ENCODE measurements at places on chromosomes 5 and 9. TPM values are rescaled to one million over a fixed set of nuclear protein-coding genes. Genes with fewer than 3 reads are reported as not detected.
A peak's percentile ranks its signal among the peaks of the same experiment; 100 is the strongest.

PGM5 gene
- not detected for total RNA-seq

- no peak for DNase-seq
- no peak overlapping the region for H3K27ac ChIP-seq
- no peaks in the 10 kb centered on the region for H3K36me3 ChIP-seq
- H3K4me3 ChIP-seq, result no peak overlapping the region
- H3K27me3 ChIP-seq, result no peaks in the 10 kb centered on the region
These were observed 40.1 kb upstream of the SUB1 start for GRCh38 chr5:32545102-32545800.

DNA sequence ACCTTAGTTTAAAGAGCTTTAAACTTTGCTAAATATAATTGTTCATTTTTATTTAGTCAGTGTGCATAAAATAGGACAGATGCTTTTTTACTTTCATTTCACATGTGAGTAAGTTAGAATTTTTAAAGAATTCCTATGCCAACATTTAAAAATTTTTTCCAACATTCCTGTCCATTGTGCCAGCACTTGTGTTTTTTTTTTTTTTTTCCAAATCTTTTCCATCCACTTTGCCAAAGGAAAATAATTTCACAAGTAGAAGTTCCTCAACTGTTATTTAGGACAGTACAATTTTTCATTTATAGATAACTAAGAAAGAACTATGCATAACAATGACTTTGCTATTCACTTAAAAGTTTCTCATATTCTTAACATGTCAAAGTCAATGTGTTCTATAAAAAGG is 189.5 kb downstream of the ADAMTS6 start:
- no peak overlapping the region for H3K27ac ChIP-seq
- H3K36me3 ChIP-seq, result no peaks in the 10 kb centered on the region
- no peak overlapping the region for H3K4me3 ChIP-seq
- no peaks in the 10 kb centered on the region for H3K27me3 ChIP-seq
- DNase-seq, result no peak
- no peaks in the 10 kb centered on the region for H3K4me1 ChIP-seq

GRCh38 chr5:42949348-42950115 is 90.6 kb downstream of the ANXA2R start:
- H3K27me3 ChIP-seq, result no peaks in the 10 kb centered on the region
- DNase-seq, result no peak
- peaks cover 21% of the 10 kb centered on the region for H3K36me3 ChIP-seq
- no peak overlapping the region for H3K27ac ChIP-seq

GRCh38 chr5:10534561-10535530 is 29.0 kb upstream of the ANKRD33B start:
- no peaks in the 10 kb centered on the region for H3K36me3 ChIP-seq
- no peak overlapping the region for H3K27ac ChIP-seq
- H3K4me1 ChIP-seq, result no peaks in the 10 kb centered on the region
- DNase-seq, result no peak
- H3K27me3 ChIP-seq, result no peaks in the 10 kb centered on the region

GRCh38 chr5:77210091-77210963 is at the start of gene PDE8B:
Gene PDE8B (plus strand): TSS chr5:77210680. CDS start chr5:77210926, 246 bp downstream.
- H3K4me1 ChIP-seq, result no peaks in the 10 kb centered on the region
- DNase-seq, result peak; percentile 45
- H3K27ac ChIP-seq, result no peak within 1 kb of the TSS
- peak within 1 kb of the TSS; percentile 87 for H3K4me3 ChIP-seq
- H3K27me3 ChIP-seq, result peaks cover 34% of the 10 kb centered on the region

- no peak overlapping the region for H3K4me3 ChIP-seq
- no peak overlapping the region for H3K27ac ChIP-seq
- no peaks in the 10 kb centered on the region for H3K36me3 ChIP-seq
- H3K4me1 ChIP-seq, result peaks cover 7% of the 10 kb centered on the region
- DNase-seq, result no peak
- H3K27me3 ChIP-seq, result no peaks in the 10 kb centered on the region
These were observed 1.3 kb downstream of the OR13J1 start for GRCh38 chr9:35868933-35869332.

- H3K27ac ChIP-seq, result no peak overlapping the region
- H3K27me3 ChIP-seq, result peaks cover 8% of the 10 kb centered on the region
- H3K36me3 ChIP-seq, result no peaks in the 10 kb centered on the region
- DNase-seq, result no peak
- H3K4me1 ChIP-seq, result peaks cover 2% of the 10 kb centered on the region
- H3K4me3 ChIP-seq, result no peak overlapping the region
These were observed 3.9 kb downstream of the LPAR1 start for GRCh38 chr9:111034170-111034897.

DNA sequence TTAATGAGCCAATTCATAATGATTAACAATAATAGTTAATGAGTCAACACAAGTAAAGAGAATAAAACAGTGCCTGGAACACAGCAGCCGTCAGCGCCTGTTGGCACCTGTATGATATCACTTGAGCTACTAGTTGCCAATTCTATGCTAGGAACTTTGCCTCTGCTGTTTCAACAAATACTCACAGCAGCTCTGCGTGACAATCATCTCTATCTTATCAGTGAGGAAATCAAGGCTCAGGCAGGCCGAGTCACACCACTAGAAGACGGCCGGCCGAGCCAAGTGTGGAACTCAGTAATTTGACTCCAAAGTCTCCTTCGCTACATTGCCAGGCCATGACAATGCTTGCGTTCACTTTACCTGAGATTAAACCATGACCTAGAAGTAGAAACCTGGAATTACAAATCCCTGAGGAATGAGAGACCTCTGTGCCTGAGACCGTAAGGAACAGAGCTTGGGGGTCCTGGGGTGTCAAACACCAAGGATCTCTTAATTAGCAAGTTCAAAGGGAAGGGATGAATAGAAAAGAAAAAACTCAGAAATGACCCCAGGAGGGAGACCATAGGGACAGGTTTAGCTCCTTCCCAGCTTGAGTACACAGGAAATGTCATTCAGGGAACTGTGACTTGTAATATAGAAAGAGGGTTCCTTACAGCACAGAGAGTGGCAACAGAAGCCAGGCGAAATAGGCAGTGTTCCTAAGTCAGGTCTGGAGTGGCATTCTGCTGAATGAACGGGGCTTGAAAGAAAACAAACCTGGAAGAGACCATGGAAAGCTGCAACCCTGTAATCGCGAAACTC is 109.1 kb downstream of the SUSD1 start:
- H3K4me3 ChIP-seq, result no peak overlapping the region
- H3K4me1 ChIP-seq, result no peaks in the 10 kb centered on the region
- H3K27me3 ChIP-seq, result no peaks in the 10 kb centered on the region
- peak; percentile 51 for DNase-seq
- H3K27ac ChIP-seq, result no peak overlapping the region
- peaks cover 12% of the 10 kb centered on the region for H3K36me3 ChIP-seq

- no peak overlapping the region for H3K4me3 ChIP-seq
- H3K4me1 ChIP-seq, result no peaks in the 10 kb centered on the region
- H3K27ac ChIP-seq, result no peak overlapping the region
- H3K27me3 ChIP-seq, result peaks cover 33% of the 10 kb centered on the region
- DNase-seq, result no peak
These were observed 37.7 kb downstream of the NEUROG1 start for GRCh38 chr5:135497971-135498636.

DNA sequence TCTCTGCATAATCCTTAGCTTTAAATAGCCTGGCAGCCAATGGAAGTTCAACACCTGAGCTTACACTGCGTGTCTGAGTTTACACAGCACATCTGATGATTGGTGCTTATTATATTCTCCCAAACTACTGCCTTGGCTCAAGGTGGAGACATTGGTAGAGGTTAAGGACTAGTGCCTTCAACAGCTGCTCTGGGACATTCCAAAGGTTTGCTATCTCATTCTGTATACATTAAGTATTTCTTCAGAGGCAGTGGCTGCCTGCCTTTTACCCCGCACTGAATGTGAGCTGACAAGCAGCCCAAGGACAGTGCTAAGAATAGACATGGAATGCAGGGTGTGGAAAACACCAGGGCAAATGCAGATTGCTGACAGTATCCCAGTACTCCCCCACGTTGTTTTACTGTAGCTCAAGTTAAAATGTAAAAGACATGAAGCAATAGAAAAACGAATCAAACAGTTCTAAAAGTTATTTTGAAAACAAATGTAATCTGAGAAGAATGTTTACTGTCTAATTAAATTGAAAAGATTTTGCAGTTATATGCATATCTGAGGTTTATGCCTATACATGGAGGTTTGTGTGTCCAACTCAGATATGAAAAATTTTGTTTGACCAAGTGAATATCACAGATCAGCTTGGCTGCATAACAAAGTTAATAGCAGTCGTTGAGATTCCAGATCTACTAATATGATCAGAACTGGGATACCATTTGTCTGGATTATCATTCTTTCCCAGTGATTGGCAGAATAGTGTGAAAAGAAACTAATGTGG is 1.8 kb downstream of the HSPB3 start:
- peaks cover 11% of the 10 kb centered on the region for H3K36me3 ChIP-seq
- peaks cover 4% of the 10 kb centered on the region for H3K4me1 ChIP-seq

DNA sequence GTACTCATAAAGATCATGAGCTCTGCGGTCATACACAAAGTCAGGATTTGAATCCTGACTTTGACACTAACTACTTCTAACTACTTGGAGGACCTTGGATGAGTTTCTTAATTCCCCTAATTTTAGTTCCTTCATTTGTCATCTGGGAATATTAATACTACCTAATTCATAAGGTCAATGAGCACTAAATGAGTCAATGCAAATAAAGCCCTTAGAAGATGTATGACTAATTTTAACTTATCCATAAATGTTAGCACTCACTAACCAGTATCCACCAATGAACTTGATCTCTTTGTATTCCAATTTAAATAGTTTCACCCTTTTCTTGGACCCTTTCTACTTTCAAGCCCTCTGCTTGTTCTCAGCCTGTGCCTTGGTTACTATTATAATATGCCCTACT is 1106.4 kb downstream of the CDH18 start:
- H3K27me3 ChIP-seq, result no peaks in the 10 kb centered on the region
- H3K4me3 ChIP-seq, result no peak overlapping the region
- no peak for DNase-seq
- no peak overlapping the region for H3K27ac ChIP-seq

All from H9 (cell line).